Activated T-helper 2 cell treated with anti-CD3 and anti-CD28 coated beads, Interferon-gamma antibody, Interleukin-2, Interleukin-4, amounts not matched to agents 10 μg/mL and 5 μg/mL and 100 μg/mL, durations not matched to agents 14 hours and 24 hours and 36 hours (primary cell): ENCODE measurements at places on chromosomes 2 and 18.

- H3K4me3 ChIP-seq: no peak overlapping the region
- H3K27me3 ChIP-seq: peaks cover 4% of the 10 kb centered on the region
- H3K27ac ChIP-seq: no peak overlapping the region
- H3K36me3 ChIP-seq: no peaks in the 10 kb centered on the region
Measured at GRCh38 chr2:191863988-191864387, 17.1 kb upstream of the CAVIN2 start.

DNA sequence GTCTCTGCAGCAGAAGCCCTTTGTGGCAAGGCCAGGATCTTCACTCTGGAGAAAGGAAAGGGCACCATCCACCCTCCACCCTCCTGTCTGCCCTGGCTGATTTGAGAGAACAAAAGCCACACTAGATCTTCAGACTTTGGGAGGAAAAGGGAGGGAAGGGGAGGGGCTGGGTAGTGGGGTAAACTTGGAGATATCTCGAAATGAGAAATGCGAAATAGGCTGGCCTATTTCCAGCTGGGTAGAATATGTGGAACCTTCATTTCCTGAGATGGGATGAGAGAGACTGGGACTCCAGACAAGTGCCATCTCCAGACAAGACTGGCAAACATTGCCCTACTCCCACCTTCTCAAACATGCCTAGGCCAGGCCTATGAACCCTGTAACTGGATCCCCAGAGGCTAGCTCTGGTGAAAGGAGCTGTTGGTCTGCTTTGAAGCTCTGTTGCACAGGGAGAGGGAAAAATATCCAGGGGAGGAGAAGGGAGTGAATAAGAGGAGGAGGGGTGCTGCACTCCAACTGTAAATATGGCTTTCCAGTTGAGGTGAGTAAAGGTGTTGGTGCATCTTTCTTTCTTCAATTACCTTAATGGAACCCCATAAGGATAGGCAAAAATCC is 1.7 kb downstream of the HOXD12 start:
- DNase-seq: no peak
- no peaks in the 10 kb centered on the region for H3K36me3 ChIP-seq
- H3K4me1 ChIP-seq: peaks cover 15% of the 10 kb centered on the region
- no peak overlapping the region for H3K4me3 ChIP-seq
- peaks cover 94% of the 10 kb centered on the region for H3K27me3 ChIP-seq
- H3K27ac ChIP-seq: no peak overlapping the region

DNA sequence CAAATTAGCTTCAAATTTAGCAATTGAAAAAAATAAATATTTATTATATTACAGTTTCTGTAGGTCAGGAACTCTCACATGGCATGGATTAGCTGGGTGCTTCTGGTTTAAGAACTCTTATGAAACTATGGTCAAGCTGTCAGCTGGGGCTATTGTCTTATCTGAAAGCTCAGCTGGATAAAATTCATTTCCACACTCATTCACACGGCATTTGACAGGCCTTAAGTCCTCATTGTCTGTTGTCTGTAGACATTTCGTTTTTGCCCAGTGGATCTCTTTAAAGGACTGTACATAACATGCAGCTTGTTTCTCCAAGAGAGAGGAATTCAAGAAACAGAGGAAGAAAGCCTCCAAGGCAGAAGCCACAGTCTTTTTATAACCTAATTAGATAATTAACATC is 1556.8 kb upstream of the SLC39A10 start:
- no peaks in the 10 kb centered on the region for H3K36me3 ChIP-seq
- H3K27ac ChIP-seq: no peak overlapping the region
- no peaks in the 10 kb centered on the region for H3K4me1 ChIP-seq
- no peak for DNase-seq
- H3K27me3 ChIP-seq: no peaks in the 10 kb centered on the region

GRCh38 chr2:215602997-215603396 is 167.1 kb upstream of the FN1 start:
- H3K4me1 ChIP-seq: no peaks in the 10 kb centered on the region
- no peak for DNase-seq
- H3K27ac ChIP-seq: no peak overlapping the region

DNA sequence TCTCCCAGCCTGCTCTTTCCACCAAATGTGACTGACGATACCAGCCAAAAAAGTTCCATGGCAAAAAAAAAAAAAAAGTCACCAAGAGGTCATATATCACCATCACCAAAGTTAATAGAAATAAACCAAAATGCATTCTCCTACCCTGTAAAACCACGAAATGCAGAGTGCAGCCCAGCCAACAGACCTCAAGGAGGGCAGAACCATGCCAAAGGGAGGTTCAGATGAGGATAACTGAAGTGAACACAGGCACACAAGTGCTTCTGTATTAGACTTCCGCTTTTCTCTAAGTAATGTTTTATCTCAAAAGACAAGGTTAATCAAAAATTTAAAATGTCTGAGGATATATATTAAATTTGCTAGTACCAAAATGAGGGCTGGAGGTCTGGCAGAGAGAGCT is 5.5 kb downstream of the SERPINE2 start:
- peaks cover 22% of the 10 kb centered on the region for H3K36me3 ChIP-seq
- peaks cover 49% of the 10 kb centered on the region for H3K4me1 ChIP-seq
- H3K27ac ChIP-seq: no peak overlapping the region
- DNase-seq: no peak
- no peak overlapping the region for H3K4me3 ChIP-seq
- H3K27me3 ChIP-seq: peaks cover 8% of the 10 kb centered on the region

DNA sequence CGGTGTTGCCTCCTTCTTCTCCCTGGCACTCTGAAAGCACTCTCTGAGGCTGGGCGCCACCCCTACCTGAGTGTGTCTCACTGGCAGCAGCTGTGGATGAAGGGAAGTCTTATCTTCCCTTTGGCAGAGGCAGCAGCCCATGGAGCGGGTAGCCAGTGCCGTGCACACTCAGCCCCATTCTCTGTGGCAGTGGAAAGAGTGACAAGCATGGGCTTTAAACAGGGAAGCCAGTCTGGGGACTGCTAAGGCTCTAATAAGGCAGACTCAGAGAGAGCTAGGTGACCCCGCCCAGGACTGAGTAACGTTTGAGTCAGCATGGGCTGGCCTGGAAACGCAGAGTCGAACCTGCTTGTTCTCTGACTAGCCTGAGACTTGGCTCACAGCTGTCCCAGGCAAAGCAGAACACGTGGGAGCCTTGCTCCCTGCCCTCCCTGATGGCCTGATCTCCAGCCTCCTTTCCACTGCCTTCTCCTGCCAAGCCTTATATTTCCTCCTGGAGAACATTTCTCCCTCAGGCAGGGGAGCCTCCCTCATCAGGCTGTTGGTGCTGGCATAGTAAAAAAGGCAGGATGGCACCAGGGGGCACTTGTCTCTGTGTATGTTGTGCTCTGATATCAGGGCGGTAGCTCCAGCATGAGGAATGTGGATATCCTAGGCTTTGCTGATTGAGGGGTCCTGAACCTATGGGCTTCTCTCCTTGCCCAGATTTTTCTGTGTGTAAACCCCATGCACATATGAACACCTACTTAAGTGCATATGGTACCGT is 93.9 kb upstream of the LGALSL start:
- no peak overlapping the region for H3K4me3 ChIP-seq
- peaks cover 34% of the 10 kb centered on the region for H3K27me3 ChIP-seq
- H3K27ac ChIP-seq: no peak overlapping the region

DNA sequence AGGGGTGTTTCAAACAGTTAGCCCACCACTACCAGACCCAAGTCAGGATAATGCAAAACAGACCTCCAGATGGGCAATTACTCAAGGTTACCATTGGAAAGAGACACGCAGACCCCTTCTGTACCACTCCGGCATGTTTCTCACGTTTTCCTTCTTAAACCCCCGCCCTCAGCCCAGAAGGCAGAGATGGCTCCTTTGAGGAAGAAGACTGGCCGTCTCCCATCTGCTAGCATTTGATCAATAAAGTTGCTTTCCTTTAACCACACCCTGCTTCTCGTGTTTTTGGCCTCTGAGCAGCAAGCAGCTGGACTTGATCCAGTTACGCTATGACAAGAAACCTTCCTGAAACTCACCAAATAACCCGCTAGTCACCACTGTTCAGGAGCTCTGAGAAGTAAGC is 1012.4 kb upstream of the GYPC start:
- DNase-seq: no peak
- H3K27ac ChIP-seq: no peak overlapping the region
- H3K36me3 ChIP-seq: no peaks in the 10 kb centered on the region
- no peaks in the 10 kb centered on the region for H3K27me3 ChIP-seq

DNA sequence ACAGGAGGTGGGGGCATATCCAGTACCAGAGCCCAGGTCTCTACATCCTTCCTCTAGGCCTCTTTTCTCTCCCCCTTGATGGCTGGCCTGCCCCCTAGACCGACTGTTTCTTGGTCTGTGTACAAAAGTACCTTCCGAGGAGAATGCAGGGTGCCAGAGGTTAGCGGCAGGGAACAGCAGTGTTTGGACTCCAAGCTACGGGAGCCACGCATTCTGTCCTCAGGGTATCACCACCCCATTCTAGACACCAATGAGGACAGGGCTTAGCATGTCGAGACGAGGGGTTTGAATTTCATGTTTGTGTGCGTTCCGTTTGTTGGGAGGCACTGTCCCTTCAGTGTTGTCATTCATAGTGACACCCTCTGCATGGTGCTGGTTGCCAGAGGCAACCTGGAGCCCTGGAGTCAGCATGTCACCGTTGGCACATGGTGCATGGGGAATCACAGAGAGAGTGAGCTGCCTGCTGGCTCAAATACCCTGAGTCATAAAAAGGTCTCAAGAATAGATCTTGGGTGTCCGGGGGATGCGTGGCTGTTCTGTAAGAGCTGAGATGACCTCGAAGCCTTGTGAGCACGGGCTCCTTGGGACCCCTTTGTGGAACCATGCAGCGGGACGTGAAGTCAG is 57.2 kb upstream of the LDLRAD4 start:
- no peak for DNase-seq
- no peak overlapping the region for H3K27ac ChIP-seq
- H3K4me1 ChIP-seq: no peaks in the 10 kb centered on the region
- H3K4me3 ChIP-seq: no peak overlapping the region
- peaks cover 13% of the 10 kb centered on the region for H3K36me3 ChIP-seq
- peaks cover 7% of the 10 kb centered on the region for H3K27me3 ChIP-seq
